ENCODE measurements at places on chromosomes 4 and X.

- no peak for DNase-seq
Observed at GRCh38 chrX:19863212-19863856, 24.1 kb downstream of the SH3KBP1 start.

DNA sequence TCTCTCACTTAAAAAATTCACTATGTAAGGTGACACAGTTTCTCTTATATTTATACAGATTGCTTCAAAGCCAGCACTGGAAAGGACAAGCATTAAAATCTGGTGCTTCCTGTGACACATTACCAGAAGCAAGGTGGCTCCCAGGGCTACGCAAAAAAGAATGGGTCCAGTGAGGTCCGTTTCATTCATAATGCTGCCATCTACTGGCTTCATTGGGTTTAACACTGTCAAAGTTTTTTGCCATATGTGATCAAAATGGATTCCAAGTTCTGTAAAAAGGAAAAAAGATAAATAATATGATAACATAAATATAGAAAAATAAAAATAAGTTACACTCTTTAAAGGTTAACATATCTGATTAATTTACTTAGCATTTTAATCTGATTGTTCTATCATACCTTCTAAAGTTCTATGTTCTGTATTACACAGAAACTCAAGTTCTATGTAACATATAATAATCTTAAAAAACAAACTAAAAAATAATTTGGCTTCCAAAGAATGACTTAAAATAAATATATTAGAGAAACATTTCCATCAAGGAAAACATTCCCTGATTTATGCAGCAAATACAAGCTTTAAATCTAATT lies 22.1 kb downstream of the YIPF7 start:
- DNase-seq = peak; percentile 2

- DNase-seq = no peak
Observed at GRCh38 chrX:46319750-46320149, 225.5 kb downstream of the ZNF674 start.

- DNase-seq = no peak
Observed at GRCh38 chrX:114582698-114583395, 1.0 kb upstream of the HTR2C start.

DNA sequence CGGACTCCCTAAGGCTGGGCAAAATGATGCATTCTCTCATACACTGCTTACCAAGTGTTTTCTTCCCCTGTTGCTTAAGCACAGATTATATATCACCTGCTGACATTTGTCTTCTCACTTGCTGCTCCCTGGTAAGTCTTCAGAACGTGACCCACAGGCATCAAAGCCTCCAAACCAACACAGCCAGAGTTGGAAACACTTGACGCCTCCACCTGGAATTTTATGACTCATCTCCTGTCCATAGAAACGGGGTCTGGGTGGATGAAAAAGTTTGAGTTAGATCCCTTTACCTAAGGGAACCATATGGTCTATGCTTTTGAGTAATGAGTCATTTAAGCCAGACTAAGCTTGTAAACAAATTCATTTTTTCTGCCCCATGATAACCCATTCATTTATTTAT lies 251.6 kb downstream of the USP46 start:
- DNase-seq = no peak

All from anterior cingulate cortex (tissue), 58 donors.